ENCODE measurements at places on chromosomes 2 and 18.

- no peak for DNase-seq
These were observed 109.2 kb downstream of the MAP4K4 start for GRCh38 chr2:101806701-101807100.

- DNase-seq = peak; percentile 43
These were observed 89.5 kb downstream of the ZFP36L2 start for GRCh38 chr2:43136876-43137275.

- DNase-seq = no peak
These were observed 4.9 kb downstream of the RTP5 start for GRCh38 chr2:241874277-241874925.

DNA sequence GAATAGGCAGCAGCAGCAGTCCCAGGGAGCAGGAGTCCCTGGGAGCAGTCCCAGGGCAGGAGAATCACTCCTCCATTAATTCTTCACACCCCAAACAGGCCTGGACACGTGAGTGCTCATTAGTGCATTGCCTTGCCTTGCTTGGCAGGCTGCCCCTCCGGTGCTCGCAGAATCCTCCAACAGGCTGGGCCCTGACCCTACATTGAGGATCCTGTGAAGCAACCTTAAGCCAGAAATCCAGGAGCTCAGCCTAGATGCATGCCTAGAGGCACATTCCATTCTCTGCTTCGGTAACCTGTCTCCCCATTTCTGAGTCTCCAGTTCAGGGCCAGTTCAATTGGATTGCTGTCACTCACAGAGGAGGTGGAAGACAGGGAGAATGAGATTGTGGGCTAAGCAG lies 97.4 kb upstream of the LRATD1 start:
- no peak for DNase-seq

- DNase-seq = no peak
These were observed 7.8 kb downstream of the HS1BP3 start for GRCh38 chr2:20643060-20643459.

GRCh38 chr18:63508596-63508995 lies 31.8 kb downstream of the SERPINB5 start:
- no peak for DNase-seq

GRCh38 chr2:45585267-45585861 lies 25.7 kb downstream of the SRBD1 start:
- no peak for DNase-seq

DNA sequence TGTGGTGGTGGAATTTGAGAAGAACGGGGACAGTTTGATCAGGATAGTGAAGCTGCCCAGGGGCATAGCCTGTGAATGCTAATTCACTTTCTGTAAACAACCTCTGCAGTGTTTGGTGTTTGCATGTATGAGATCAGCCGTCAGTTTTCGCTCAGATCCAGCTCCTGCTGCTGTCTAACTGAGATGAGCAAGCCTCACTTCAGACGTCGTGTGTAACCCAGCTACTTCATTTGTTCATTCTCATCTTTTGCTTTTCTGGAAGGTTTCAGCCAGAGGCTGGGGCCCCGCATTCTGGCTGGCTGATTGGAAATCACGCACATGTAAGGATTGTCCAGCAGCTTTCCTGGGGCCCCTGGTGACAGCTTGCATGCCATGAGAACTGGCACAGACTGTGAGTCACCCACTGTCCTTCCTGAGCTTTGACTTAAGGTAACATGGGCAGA lies 48.9 kb downstream of the LDLRAD4 start:
- DNase-seq = no peak

GRCh38 chr2:143217512-143218115 lies 88.4 kb downstream of the ARHGAP15 start:
- no peak for DNase-seq

DNA sequence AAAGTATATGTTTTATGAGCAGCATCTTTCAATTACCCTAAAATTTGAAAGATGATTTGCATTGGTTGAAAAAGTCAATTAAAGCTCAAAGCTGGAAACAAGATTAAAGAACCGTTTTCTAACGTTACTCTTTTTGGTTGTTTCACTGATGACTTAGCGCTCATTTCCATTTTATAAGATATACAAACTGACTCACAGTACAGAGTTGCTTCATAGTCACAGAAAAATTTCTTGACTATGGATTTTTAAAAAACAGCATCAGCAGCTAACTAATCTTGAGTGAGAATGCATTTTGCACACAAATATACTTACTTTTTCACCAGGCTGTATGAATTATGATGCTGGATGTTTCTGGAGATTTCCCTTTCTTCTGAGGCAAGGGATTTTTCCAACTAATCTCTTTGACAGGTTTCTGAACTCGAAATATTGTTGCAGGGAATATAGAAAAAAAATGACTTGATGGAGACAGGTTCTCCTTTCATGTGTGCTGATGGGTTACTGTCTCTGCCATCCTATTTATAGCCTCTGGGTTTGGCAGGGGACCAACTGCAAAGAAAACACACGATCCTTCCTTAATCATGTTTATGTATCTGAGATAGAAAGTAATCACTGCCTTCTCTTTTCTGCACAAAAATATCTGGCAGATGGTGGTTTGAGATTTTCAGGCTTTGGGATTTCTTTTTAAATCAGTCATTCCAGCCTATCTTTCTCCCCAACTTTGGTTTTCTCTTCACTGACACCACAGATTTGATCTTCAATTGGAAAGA lies 129.4 kb upstream of the DAPL1 start:
- no peak for DNase-seq

DNA sequence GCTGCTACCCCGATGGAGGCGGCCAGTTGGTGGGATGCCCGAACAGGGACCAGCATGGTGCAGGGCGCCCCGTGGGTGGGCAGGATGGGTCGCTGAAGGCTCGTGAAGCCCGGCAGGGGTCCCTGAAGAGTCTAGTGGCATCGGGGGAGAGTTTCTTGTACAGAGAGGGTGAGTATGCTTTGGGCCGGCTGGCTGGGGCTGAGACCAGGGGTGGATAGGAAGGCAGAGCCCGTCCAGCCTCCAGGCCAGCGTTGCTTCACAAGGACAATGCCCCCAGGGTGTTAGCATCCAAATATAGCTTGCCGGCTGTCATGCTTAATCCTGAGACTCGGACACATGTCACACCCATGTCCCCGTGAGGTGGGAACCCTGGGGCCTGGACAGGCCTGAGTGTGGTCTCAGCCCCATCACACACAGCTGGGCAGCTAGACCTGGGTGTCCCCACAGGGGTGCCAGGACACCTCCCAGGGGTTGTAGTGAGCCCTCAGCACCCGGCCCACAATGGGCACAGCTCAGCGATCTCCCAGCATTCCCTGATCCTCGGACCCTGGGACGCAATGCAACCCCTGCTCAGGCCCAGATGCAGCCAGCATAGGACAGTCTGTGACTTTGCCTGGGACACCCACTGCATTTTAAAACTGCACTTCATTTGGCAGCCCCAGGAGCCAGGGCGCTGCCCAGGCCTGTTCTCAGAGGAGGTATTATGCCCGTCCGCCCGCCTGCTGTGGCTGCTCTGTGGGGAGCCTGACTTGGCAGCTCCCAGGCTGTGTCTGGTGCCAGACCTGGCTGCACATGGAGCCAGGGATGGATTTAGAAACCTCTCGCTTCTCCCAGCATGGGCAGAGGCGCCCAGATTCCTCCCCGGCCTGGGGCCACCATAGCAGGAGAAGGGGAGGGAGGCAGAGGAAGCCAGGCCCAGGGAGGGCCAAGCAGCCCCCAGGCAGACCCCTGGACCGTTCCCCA lies 36.4 kb downstream of the RAMP1 start:
- no peak for DNase-seq

GRCh38 chr2:185082749-185083148 lies 484.4 kb downstream of the ZNF804A start:
- no peak for DNase-seq

Measured in stimulated activated CD4-positive, alpha-beta T cell treated with anti-CD3 and anti-CD28 coated beads, Interleukin-4, amount 100 ng/mL, for 4 hours (primary cell).